ENCODE measurements at places on chromosomes 13 and 19.

- DNase-seq, result no peak
Observed at GRCh38 chr13:66367356-66367755, 862.8 kb downstream of the PCDH9 start.

- no peak for DNase-seq
Observed at GRCh38 chr13:47555235-47555634, 445.8 kb downstream of the SUCLA2 start.

- peak; percentile 25 for DNase-seq
Observed at GRCh38 chr13:29573190-29573589, 22.3 kb downstream of the SLC7A1 start.

DNA sequence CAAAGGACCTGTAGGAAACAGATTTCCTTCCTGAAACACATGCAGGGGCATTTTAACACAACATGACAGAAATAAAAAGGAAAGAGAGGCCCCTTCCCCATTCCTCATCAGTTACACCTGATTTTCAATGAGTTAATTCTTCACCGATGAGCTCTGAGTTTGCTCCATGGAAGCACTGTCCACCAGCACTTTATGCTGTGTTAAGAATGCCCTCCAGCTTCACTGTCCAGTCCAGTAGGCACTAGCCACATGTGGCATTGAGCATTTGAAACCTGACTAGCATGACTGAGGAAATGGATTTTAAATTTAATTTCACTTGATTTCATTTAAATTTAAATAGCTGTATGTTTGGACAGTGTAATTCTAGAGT, 217.2 kb upstream of the SLC10A2 start:
- no peak for DNase-seq

DNA sequence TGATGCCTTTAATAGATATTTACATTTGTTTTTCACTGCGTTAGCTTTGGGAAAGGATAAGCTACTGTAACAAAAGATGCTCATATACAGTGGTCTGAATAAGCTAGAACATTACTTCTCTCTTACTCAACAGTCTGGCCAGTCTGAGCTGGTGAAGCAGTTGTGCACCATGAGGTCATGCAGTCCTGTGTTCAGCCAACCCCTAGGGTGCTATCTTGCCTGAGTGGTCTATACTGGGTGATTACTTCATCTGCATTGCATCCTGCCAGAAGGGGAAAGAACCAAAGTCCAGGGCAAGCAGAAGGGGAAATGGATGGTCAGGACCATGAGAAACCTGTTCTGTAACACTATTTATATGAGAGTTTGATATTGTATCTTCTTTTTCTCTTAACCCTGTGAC, 31.5 kb downstream of the ERCC5 start:
- DNase-seq, result no peak

- DNase-seq, result no peak
Observed at GRCh38 chr19:38838208-38838985, 6.8 kb upstream of the ECH1 start.

DNA sequence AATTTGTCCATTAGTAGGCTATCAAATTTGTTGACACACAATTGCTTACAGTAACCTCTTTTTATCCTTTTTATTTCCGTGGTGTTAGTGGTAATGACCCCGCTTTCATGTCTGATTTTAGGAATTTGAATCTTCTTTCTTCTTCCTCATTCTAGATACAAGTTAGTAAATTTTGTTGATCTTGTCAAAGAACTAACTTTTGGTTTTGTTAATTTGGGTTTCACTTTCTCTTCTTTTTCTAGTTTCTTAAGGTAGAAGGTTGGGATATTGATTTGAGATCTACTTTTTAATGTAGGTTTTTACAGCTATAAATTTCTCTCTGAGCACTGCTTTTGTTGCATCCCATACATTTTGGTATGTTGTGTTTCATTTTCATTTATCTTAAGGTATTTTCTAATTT, 53.3 kb upstream of the SLC7A1 start:
- no peak for DNase-seq

DNA sequence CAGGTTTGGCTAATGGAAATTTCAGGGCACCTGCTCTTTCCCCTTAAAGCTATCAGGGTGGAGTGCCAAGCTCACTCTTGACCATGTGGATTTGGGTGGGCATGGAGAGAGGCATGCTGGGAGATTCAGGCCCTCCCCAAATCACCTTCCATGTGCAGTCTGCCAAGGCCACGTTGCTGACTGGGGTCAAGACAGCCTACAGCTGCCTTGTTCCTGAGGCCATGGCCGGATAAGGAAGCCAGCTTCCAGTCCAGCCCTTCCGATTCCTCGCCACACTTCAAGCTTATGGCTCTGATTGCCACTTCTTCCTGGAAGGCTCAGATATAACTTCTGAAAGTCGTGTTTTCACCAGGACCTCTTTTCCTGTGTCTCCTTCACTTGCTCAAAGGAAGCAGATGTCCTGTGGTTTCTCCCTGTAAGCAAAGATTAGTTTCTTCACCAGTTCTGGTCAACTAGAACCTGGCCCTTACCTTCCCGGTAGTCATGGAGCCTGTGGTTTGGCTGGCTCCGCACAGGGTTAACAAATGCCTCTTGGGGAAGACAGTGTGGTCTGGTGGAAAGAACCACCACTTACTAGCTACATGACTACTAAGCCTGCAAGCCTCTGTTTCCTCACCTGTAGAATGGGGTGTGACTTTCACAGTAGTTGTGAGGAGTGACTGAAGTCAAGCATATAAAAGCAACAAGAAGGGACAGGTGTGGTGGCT, 16.1 kb upstream of the TPT1 start:
- DNase-seq, result no peak

GRCh38 chr13:80217614-80218456, 123.1 kb downstream of the SPRY2 start:
- DNase-seq, result no peak

GRCh38 chr19:15315101-15315500, 17.2 kb downstream of the BRD4 start:
- peak; percentile 75 for DNase-seq

GRCh38 chr19:23855676-23856075, 59.0 kb upstream of the ZNF726 start:
- DNase-seq, result no peak

GRCh38 chr13:113732176-113732960, 26.7 kb upstream of the TMEM255B start:
- DNase-seq, result no peak

DNA sequence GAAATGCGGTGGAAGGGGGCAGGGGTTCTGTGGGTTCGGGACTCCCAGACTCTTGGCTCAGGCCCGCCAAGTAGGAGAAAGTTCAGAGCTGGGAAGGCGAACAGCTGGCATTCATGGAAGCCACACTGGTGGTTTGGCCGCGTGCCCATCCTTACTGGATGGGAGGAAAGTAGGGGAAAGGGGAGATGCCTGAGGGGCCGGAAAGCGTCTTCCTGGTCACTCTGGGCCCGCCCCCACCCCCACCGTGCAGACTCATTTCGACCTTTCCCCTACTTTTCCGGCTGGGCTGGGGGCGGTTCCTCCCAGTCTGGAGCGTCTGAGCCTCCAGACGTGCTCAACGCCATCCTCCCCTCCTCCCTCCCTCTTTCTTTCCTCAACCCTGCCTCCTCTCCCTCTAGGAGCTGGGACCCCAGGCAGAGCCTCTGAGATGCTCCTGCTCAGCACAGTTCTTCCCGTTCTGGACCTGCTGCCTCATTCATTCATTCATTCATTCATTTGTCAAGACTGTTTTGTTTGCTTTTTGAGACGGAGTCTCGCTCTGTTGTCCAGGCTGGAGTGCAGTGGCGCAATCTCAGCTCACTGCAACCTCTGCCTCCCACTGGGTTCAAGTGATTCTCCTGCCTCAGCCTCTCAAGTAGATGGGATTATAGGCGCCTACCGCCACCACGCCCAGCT, 3.5 kb downstream of the ANGPTL4 start:
- no peak for DNase-seq

DNA sequence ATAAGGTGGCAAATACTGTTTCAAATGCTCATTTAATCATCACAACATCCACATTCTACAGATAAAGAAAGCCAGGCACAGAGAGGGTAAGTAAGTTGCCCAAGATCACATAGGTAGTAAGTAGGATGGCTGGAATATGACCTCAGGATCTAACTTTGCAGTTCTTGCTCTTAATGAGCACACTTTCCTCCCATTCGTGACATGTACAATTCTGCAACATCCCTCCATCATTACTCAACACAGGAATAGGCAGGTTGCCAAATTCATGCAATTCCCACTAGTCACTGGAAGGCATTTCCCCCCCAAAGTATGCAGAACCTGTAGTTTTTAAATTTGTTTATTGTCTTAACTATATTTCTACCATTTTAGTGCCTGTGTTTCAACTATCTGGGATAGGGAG, 109.2 kb downstream of the OLFM4 start:
- no peak for DNase-seq

DNA sequence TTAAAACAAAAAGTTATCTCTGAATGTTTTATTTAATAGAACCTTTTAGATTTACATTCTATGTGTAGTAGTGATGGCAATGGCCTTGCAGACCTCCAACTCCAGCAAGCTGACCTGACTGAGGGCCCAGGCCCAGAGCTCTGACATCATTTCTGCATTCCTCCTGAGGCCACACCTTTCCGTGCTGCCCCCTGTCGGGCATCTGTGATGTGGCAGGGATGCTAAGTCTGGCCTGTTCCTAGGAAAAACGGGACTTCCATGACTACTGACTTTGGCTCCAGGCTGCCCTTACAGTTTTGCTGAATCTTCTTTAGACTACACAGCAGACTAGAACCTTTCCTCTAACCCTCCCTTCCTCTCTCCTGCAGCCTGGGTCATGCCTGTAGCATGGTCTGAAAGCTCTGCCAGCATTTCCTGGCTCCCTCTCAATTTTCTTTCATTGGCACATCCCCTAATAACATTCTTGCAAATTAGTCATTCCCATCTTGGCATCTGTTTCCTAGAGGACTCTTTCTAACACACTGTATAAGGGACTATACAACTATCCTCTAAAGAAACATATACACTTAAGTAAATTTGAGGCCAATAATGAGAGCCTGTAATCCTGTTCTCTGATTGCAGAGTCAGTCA, 249.1 kb downstream of the GPC5 start:
- no peak for DNase-seq

- DNase-seq, result no peak
Observed at GRCh38 chr13:31755803-31756212, 16.5 kb downstream of the RXFP2 start.

DNA sequence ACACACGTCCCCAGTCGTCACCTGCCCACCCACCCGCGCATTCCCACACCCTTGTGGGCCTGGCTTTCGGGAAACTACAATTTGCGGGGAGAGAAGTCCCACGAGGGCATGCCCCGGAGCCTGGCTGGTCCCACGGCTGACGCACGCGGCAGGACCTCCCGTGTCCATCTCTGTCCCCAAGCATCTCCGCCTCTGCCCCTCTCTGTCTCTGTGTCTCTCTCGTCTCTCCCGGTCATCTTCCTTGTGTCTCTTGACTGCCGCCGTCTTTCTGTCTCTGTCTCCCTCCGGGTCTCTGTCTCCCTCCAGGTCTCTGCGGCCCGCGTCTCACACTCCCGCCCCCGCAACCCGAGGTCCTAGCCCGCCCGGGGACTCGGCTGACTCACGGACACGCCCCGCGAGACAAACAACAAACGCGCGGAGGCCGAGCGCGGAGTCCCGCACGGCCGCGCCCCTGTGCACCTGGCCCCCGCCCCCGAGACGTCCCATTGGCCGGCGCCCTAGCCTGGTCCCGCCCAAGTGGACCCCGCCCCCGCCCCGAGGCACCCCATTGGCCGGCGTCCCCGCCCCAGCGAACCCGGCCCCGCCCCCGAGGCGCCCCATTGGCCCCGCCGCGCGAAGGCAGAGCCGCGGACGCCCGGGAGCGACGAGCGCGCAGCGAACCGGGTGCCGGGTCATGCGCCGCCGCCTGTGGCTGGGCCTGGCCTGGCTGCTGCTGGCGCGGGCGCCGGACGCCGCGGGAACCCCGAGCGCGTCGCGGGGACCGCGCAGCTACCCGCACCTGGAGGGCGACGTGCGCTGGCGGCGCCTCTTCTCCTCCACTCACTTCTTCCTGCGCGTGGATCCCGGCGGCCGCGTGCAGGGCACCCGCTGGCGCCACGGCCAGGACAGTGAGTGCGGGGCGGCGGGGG, at the start of gene FGF22:
TSS of gene FGF22 (plus strand) at position 627 of the 908 bp plus-strand sequence. CDS start at position 674, 47 bp downstream.
- peak; percentile 76 for DNase-seq

GRCh38 chr19:47740866-47741519, 4.4 kb upstream of the NOP53 start:
- no peak for DNase-seq

GRCh38 chr13:91762957-91763356, 364.5 kb downstream of the GPC5 start:
- DNase-seq, result no peak

GRCh38 chr19:48391100-48392005, at the start of gene KDELR1:
Gene KDELR1 (minus strand): TSS chr19:48391551. CDS start chr19:48391358, 193 bp downstream.
- DNase-seq, result peak; percentile 23

DNA sequence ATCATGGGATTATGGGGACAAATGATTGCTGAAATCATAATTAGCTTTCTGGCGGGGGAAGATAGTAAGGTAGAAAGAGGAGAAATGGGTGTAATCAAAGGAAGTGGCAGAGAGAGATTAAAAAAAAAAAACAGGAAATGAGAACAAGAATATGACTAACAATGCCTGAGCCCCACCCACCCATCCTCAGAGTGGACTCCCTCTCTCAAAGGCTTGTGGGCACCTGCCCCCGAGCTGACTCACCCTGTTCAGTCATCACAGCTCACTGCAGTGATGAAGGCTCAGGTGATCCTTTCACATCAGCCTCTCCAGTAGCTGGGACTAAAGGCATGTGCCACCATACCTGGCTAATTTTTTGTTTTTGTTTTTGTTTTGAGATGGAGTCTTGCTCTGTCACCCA, 26.4 kb upstream of the TPT1 start:
- DNase-seq, result no peak

- DNase-seq, result no peak
Observed at GRCh38 chr19:58332697-58333096, 5.9 kb downstream of the ZSCAN22 start.

DNA sequence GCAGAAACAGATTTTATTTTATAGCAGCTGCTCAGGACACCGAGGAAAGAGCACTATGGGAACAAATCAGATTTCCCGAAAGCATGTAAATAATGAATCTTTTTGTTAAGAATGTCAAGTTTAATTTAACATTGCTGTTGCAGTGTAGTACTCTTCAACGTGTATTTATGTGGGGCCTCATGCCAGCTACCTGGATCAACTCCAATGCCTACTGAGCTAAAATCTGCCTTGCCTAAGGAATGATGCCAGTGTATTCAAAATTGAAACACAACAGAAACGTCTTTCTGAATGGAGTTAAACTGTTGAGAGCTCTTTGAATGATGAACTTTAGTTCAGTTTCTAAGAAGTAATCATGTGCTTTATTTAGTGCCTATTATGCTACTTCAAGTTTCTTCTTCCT, 1379.8 kb upstream of the ATXN8OS start:
- DNase-seq, result no peak

GRCh38 chr13:90956031-90956430, 391.5 kb upstream of the MIR17HG start:
- DNase-seq, result no peak

GRCh38 chr13:71797517-71797916, 69.5 kb downstream of the DACH1 start:
- no peak for DNase-seq

DNA sequence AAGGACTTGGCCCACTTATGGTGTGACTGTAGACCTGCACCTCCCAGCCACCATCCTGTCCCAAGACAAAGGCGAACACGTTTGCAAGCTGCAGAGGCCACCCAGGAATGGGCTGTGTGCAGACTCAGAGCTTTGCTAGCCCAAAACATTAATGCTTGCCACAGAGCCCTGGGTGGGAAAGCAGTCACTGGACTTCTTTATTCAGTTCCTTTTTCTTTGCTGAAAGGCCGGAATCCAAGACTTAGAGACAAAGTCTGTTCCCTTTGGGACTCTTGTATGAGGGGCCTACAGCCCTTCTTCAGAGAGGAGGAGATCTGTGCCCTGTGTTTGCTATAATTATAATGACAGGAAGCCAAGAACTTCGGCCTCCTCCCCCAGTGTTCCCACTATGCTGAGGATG, 167.8 kb downstream of the DLEU7 start:
- no peak for DNase-seq

- no peak for DNase-seq
Observed at GRCh38 chr13:54787754-54788153, 1759.1 kb downstream of the OLFM4 start.
